ENCODE measurements at places on chromosomes 2 and 18.
A peak's percentile ranks its signal among the peaks of the same experiment; 100 is the strongest.

- H3K4me1 ChIP-seq = no peaks in the 10 kb centered on the region
- H3K27ac ChIP-seq = no peak overlapping the region
Measured at GRCh38 chr18:7066965-7067555, 50.5 kb downstream of the LAMA1 start.

- no peak overlapping the region for H3K27ac ChIP-seq
- H3K36me3 ChIP-seq = no peaks in the 10 kb centered on the region
- no peaks in the 10 kb centered on the region for H3K27me3 ChIP-seq
- no peak for DNase-seq
- H3K4me1 ChIP-seq = peaks cover 7% of the 10 kb centered on the region
Measured at GRCh38 chr2:230889911-230890601, 25.3 kb downstream of the ITM2C start.

DNA sequence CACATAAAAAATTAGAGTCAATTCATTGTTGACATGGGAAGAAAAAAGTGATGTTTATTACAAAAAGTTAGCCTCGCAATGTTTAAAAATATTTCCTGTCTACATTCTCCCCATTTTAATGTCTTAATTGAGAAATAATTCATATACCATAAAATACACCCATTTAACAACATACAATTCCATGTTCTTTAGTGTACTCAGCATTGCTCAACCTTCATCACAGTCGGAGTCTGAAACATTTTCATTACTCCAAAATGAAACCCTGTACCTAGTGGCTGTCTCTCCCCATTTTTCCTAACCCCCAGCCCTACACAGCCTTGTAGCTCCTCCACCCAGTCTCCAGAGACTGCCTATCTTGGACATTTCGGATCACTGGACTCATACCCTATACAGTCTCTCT lies 103.9 kb upstream of the CBLN2 start:
- H3K36me3 ChIP-seq = no peaks in the 10 kb centered on the region
- no peak overlapping the region for H3K27ac ChIP-seq
- no peaks in the 10 kb centered on the region for H3K27me3 ChIP-seq

GRCh38 chr2:219958941-219959340 lies 331.5 kb downstream of the SLC4A3 start:
- H3K36me3 ChIP-seq = no peaks in the 10 kb centered on the region
- no peaks in the 10 kb centered on the region for H3K4me1 ChIP-seq
- no peak overlapping the region for H3K4me3 ChIP-seq
- DNase-seq = no peak

DNA sequence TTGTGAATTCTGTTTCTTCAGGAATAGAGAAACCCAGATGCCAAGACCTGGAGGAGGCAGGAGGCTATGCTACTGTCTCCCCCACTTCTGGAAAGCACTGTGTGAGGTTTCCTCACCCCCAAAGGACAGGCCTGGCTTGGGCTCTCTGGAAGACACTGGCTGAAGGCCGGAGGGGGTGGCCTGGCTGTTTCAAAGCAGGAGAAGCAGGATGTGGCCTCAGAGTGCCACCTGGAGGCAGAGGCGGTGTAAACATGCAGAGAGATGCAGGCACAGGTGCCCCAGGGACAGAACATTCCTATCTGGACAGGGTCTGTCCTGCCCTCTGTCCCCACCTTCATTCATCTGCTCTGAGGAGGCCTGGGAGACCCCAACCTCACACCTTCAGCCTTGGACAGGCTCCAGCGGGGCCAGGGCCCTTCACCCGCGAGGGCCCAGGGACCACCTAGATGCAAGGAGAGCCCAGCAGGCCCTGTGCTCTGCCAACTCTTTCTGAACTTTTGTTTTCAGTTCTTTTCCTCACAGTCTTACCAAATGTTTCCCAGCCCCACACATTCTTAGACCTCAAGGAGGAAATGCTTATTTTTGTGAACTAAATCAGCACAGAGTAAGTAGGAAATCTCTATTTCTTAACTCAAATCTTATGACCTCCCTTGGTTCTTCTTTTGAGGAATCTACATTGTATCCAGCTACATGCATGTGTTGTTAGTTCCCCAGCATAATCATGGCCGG lies 79.2 kb downstream of the LONRF2 start:
- no peak overlapping the region for H3K27ac ChIP-seq
- no peak overlapping the region for H3K4me3 ChIP-seq
- no peaks in the 10 kb centered on the region for H3K4me1 ChIP-seq
- DNase-seq = peak; percentile 31
- H3K27me3 ChIP-seq = no peaks in the 10 kb centered on the region

DNA sequence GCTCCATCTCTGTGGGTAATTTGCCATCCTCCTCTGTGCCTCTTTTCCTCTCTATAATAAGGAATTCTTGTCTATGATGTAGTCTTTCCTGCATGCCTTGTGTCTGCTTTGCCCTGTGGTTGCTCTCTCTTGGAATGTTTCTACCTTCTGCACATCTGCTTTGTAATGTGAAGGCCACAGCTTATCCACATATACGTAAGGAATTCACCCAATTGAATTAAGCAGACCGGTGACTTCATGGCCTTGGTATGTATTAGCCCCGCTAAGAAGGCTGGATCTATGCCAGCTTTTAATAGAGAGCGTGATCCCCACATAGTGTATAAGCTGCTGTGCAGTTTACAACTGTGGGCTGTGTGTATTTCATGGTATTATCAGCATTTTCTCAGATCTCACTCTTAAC lies 274.7 kb downstream of the RNF144A start:
- no peak overlapping the region for H3K27ac ChIP-seq
- no peaks in the 10 kb centered on the region for H3K4me1 ChIP-seq
- DNase-seq = no peak
- no peaks in the 10 kb centered on the region for H3K36me3 ChIP-seq

- H3K4me3 ChIP-seq = peak within 1 kb of the TSS; percentile 78
- peak; percentile 84 for DNase-seq
- no peaks in the 10 kb centered on the region for H3K36me3 ChIP-seq
- no peaks in the 10 kb centered on the region for H3K27me3 ChIP-seq
Measured at GRCh38 chr2:190407662-190408537, at the start of gene MFSD6. Gene MFSD6 (plus strand): TSS chr2:190408355. CDS start chr2:190436030, 27,675 bp downstream.

GRCh38 chr2:12556762-12557161 lies 160.0 kb upstream of the TRIB2 start:
- no peaks in the 10 kb centered on the region for H3K27me3 ChIP-seq
- peak; percentile 6 for DNase-seq
- H3K27ac ChIP-seq = no peak overlapping the region
- no peaks in the 10 kb centered on the region for H3K36me3 ChIP-seq
- no peak overlapping the region for H3K4me3 ChIP-seq

DNA sequence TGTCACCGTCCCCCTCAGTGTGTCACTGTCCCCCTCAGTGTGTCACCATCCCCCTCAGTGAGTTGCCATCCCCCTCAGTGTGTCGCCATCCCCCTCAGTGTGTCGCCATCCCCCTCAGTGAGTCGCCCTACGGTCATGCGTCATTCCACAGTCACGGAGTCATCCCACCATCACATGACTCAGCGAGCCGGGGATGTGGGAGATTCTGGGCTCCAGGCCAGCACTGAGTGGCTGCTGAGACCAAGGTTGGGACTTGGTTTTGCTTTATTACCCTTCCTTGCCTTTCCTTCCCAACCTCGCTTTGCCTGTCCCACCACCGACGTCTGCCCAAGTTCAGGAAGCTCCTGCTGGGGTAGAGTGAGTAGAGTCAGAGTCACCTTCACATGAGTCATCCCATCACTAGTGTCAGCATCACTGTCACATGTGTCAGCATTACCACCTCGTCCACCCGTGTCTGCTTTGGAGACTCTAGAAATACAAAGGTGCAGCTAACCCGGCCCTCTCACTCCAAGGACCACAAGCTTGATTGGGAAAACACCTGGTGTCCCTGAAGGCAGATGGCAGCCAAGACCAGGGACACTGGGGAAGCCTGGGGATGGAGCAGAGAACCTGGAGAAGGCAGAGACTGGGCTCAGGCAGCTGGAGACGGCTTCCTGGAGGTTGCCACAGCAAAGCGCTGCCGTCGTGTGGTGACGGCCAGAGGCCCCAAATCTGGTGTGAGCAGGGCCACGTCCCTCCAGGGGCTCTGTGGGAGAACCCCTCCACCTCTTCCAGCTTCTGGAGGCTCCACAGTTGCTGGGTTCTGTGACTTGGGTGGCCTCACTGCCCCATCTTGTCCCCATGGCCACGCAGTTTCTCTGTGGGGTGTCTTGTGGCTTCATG lies 485.2 kb upstream of the SALL3 start:
- H3K27ac ChIP-seq = no peak overlapping the region
- H3K4me3 ChIP-seq = no peak overlapping the region
- H3K4me1 ChIP-seq = no peaks in the 10 kb centered on the region
- H3K27me3 ChIP-seq = no peaks in the 10 kb centered on the region

- no peaks in the 10 kb centered on the region for H3K36me3 ChIP-seq
- H3K27ac ChIP-seq = no peak overlapping the region
- H3K4me1 ChIP-seq = no peaks in the 10 kb centered on the region
- peaks cover 3% of the 10 kb centered on the region for H3K27me3 ChIP-seq
- no peak for DNase-seq
- H3K4me3 ChIP-seq = no peak overlapping the region
Measured at GRCh38 chr2:231680285-231680991, 27.9 kb upstream of the PTMA start.

- H3K4me1 ChIP-seq = no peaks in the 10 kb centered on the region
- H3K36me3 ChIP-seq = no peaks in the 10 kb centered on the region
- H3K27me3 ChIP-seq = no peaks in the 10 kb centered on the region
- H3K4me3 ChIP-seq = no peak overlapping the region
- no peak for DNase-seq
- H3K27ac ChIP-seq = no peak overlapping the region
Measured at GRCh38 chr18:58565021-58565420, 63.9 kb downstream of the ALPK2 start.
